ENCODE measurements at places on chromosomes 6 and 20. TPM values are rescaled to one million over a fixed set of nuclear protein-coding genes. Genes with fewer than 3 reads are reported as not detected.

EYS gene
- total RNA-seq = under 0.01 TPM

METTL24 gene
- not detected for total RNA-seq

HLA-B gene
- total RNA-seq = 65.3 TPM

SYTL3 gene
- total RNA-seq = 1.7 TPM

BPIFB4 gene
- not detected for total RNA-seq

TNNC2 gene
- total RNA-seq = not detected

BFSP1 gene
- 3.2 TPM for total RNA-seq

IBTK gene
- total RNA-seq = 49.2 TPM

OR2B3 gene
- total RNA-seq = not detected

PCK1 gene
- total RNA-seq = not detected

TMEM244 gene
- total RNA-seq = not detected

SRSF12 gene
- 0.54 TPM for total RNA-seq

HLA-DQB1 gene
- total RNA-seq = 10.7 TPM

RSPO4 gene
- not detected for total RNA-seq

SLC26A8 gene
- under 0.01 TPM for total RNA-seq

BANF2 gene
- not detected for total RNA-seq

GPR63 gene
- total RNA-seq = 1.2 TPM

SOX12 gene
- total RNA-seq = 6.2 TPM

SLC4A11 gene
- total RNA-seq = 10.0 TPM

DAAM2 gene
- total RNA-seq = 0.17 TPM

PSORS1C1 gene
- 38.8 TPM for total RNA-seq

NINL gene
- total RNA-seq = 11.9 TPM

CARMIL1 gene
- total RNA-seq = 34.7 TPM

OXT gene
- not detected for total RNA-seq

CCR6 gene
- not detected for total RNA-seq

HTR1E gene
- not detected for total RNA-seq

AGER gene
- total RNA-seq = 0.33 TPM

KCNG1 gene
- total RNA-seq = 53.0 TPM

SASH1 gene
- 12.5 TPM for total RNA-seq

FGD2 gene
- not detected for total RNA-seq

OTOR gene
- not detected for total RNA-seq

CUTA gene
- 81.4 TPM for total RNA-seq

DNAAF9 gene
- 23.7 TPM for total RNA-seq

BMP6 gene
- 0.33 TPM for total RNA-seq

HELZ2 gene
- total RNA-seq = 19.0 TPM

RIPPLY2 gene
- total RNA-seq = not detected

BPI gene
- not detected for total RNA-seq

MYT1 gene
- not detected for total RNA-seq

FRK gene
- total RNA-seq = 6.2 TPM

TRIM31 gene
- not detected for total RNA-seq

RAB22A gene
- 24.7 TPM for total RNA-seq

DNMT3B gene
- 1.2 TPM for total RNA-seq

CLPSL2 gene
- total RNA-seq = not detected

OOEP gene
- 0.17 TPM for total RNA-seq

MYB gene
- 0.17 TPM for total RNA-seq

ZNF311 gene
- total RNA-seq = 4.0 TPM

BPIFA3 gene
- total RNA-seq = not detected

C6orf58 gene
- total RNA-seq = not detected

PAK5 gene
- 1.3 TPM for total RNA-seq

KIF25 gene
- not detected for total RNA-seq

ABHD16B gene
- not detected for total RNA-seq
